CD14-positive monocyte (primary cell): ENCODE measurements at places on chromosomes 7 and 10. TPM values are rescaled to one million over a fixed set of nuclear protein-coding genes. Genes with fewer than 3 reads are reported as not detected.

The METTL27 gene
- 1.2 TPM for polyA plus RNA-seq

The ATAD1 gene
- 2.0 and 6.3 TPM in 2 replicates for polyA plus RNA-seq

The CHAT gene
- polyA plus RNA-seq, result not detected

The ACTR3C gene
- 1.7 TPM for polyA plus RNA-seq

The PCDH15 gene
- not detected in 2 replicates for polyA plus RNA-seq

The AGMO gene
- polyA plus RNA-seq, result not detected in 2 replicates

The ZNF479 gene
- polyA plus RNA-seq, result not detected in 2 replicates

The GSTO2 gene
- 0.16 and 0.32 TPM in 2 replicates for polyA plus RNA-seq

The TMEM229A gene
- not detected for polyA plus RNA-seq

The DNA2 gene
- 0.66 and 0.99 TPM in 2 replicates for polyA plus RNA-seq

The STAG3 gene
- 0.39 TPM for polyA plus RNA-seq

The SLC18A2 gene
- 0.14 TPM for polyA plus RNA-seq

The ELMO1 gene
- 46.7 TPM for polyA plus RNA-seq

- H3K36me3 ChIP-seq, result no peaks in the 10 kb centered on the region
- peaks cover 2% of the 10 kb centered on the region for H3K4me1 ChIP-seq
- H3K27ac ChIP-seq, result no peak overlapping the region
- no peak for DNase-seq
These were observed 339.2 kb upstream of the PODXL start for GRCh38 chr7:131895541-131896164.

DNA sequence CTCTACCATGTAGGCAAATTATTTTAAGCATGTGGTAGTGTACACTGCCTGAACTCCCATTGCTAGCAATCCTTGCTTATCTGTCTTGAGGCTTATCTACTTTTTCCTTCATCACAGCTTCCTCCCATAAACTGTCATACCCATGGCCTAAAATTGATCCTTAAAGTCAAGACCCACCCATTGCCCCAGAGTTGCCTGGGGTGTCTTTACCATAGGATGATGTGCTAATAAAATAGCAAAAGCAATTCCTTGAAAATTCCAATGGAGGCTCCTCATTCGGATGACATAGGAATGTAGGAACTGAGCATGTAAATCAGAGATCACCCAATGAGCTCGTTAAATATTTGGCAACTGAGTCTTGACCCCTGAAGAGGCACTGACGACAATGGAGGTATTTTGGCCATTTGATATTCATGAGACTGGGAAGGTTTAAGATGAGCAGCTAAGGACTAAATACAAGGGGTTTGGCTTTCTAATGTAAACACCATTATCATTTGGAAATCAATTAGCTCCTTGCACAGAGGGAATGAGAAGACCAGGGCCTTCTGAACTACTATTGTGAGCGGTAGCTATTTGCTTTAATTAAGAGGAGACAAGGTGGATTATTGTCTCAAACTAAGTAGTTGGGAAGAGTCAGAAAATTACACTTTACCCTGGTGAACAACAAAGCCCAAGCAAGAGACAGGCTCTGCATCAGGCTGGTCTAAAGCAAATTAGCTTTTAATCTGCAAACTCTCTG, 234.9 kb downstream of the GATA3 start:
- no peaks in the 10 kb centered on the region for H3K27me3 ChIP-seq
- H3K27ac ChIP-seq, result no peak overlapping the region
- H3K36me3 ChIP-seq, result no peaks in the 10 kb centered on the region
- no peak for DNase-seq
- H3K4me1 ChIP-seq, result no peaks in the 10 kb centered on the region

DNA sequence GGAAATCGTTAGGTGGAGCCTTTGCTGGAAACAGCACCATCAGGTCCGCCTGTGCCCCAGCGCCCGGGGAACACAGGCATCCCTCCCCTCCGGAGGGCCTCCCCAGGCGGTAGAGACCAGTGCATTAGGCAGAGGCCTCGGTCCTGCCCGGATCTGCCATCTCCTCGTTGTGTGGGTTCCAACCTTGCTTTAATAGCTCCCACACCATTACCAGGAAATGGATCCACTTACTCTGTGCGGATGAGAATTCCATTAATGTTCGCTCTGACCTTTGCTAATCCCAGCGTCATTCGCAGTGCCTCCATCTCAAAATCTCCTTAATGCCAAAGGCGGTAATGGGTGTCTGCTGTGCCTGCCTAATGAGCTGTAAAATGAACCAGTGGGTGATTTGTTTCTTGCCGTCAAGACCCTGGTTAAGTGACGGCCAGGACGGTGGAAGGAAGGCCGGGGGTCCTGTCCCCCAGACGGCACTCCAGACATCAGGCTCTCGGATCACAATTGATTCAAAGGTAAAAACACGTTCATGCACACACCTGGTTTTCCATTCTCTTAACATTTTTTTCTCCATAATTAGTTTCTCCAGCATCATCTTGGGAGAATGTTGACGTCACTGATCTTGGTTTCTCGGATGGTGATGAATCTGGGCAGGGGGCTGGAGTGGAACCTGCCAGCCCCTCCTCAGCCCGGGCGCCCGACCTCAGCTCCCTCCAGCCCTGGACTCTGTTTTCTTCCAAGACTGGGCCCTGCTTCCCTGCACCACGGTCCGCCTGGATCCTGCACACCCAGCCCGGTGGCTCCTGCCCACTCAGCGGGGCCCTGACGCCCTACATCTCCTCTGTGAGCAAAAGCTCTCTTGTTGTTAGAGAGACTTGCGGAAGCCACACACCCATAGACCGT, 22.8 kb upstream of the FAM20C start:
- no peaks in the 10 kb centered on the region for H3K27me3 ChIP-seq
- H3K4me3 ChIP-seq, result no peak overlapping the region
- no peak overlapping the region for H3K27ac ChIP-seq

- no peak overlapping the region for H3K27ac ChIP-seq
- no peak overlapping the region for H3K4me3 ChIP-seq
- no peaks in the 10 kb centered on the region for H3K36me3 ChIP-seq
- no peak for DNase-seq
These were observed 22.6 kb upstream of the SLF2 start for GRCh38 chr10:100890141-100890672.

- H3K4me3 ChIP-seq, result no peak overlapping the region
- H3K27me3 ChIP-seq, result no peaks in the 10 kb centered on the region
- DNase-seq, result no peak
- H3K27ac ChIP-seq, result no peak overlapping the region
- H3K36me3 ChIP-seq, result no peaks in the 10 kb centered on the region
- H3K4me1 ChIP-seq, result no peaks in the 10 kb centered on the region
These were observed 22.9 kb downstream of the PON3 start for GRCh38 chr7:95373323-95373722.

DNA sequence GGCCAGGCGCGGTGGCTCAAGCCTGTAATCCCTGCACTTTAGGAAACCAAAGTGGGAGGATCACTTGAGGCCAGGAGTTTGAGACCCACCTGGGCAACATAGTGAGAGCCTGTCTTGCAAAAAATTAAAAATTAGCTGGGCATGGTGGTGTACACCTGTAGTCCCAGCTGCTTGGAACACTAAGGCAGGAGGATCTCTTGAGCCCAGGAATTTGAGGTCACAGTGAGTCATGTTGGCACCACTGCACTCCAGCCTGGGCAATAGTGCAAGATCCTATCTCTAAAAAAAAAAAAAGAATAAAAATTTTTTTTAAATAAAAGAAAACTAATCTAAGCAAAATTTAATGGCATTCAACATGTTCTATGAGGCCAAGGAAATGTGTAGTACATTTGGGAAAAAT, 44.9 kb upstream of the UBN2 start:
- H3K4me3 ChIP-seq, result no peak overlapping the region
- no peak overlapping the region for H3K27ac ChIP-seq
- no peaks in the 10 kb centered on the region for H3K27me3 ChIP-seq
- no peaks in the 10 kb centered on the region for H3K4me1 ChIP-seq

- H3K27me3 ChIP-seq, result peaks cover 2% of the 10 kb centered on the region
- no peak for DNase-seq
- no peaks in the 10 kb centered on the region for H3K36me3 ChIP-seq
- peaks cover 10% of the 10 kb centered on the region for H3K4me1 ChIP-seq
- H3K4me3 ChIP-seq, result no peak overlapping the region
These were observed 19.6 kb upstream of the AMZ1 start for GRCh38 chr7:2668401-2668800.

DNA sequence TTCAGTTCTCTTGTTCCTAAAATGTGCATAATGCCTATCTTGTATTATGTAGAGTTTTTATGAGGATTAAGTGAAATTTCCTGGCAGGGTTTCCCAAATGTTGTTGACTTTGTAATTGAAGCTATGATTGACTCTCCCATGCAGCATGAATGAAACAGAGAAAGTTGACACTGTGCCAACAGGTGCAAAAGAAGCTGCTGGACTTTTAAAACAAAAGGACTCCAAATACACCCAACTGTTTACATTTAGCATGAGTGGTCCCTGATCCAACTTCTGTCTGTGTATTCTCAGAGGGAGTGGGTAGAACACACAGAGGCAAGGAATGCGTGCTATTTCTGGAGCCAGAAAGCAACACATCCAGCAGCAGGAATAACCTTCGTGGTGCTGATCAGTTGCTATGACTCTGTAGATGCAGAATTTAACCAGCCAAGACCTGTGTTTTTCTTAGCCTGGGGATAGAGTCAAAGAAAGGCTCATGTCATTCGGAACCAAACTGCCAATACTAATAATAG, 14.4 kb upstream of the RBM20 start:
- DNase-seq, result no peak
- no peak overlapping the region for H3K27ac ChIP-seq
- H3K36me3 ChIP-seq, result no peaks in the 10 kb centered on the region
- H3K27me3 ChIP-seq, result no peaks in the 10 kb centered on the region

DNA sequence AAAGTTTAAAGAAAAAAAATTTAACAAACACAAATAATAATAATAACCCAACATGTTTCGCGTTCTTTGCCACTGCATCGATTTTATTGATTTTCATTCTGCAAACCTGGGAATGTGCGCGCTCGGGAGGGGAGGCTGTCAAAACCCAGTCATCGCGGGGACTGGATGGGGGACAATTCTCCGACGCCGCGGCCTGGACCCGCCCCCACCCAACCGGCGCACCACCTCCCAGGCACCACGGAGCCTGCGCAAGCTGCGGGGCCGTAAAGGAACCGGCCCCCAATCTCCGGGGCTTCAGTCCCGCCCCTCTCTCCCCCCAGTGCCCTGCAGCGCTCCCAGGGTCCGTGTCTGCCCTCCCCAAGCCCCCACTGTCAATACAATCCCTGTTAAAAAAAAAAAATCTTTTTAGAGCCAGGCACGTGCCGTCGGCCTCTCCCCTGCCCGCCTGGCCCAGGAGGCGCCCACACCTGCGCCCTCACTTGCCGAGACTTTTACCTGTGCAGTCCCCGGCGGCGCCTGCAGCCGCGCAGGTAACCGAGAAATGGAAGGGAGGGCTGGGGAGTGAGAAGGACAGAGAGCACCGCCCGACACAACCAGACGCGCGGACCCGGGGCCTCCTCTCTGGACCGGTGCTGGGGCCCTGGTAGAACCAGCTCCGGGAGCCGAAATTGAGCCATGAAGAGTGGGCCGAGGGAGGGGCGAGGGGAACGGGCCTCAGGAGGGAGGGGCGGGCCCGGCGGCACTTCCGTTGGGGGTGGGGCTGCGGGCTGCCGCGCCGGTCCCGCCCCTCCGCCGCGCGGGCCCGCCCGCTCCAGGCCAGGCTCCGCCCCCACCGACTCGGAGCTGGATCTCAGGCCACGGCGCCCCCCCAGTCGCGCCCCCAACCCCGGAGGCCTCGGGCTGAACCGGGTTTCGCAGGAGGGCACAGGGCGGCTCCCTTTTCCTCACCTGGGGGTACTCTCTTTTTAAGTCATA, 7.6 kb upstream of the ZNF503 start:
- H3K4me3 ChIP-seq, result peak overlapping the region; percentile 52
- H3K4me1 ChIP-seq, result peaks cover 33% of the 10 kb centered on the region
- H3K36me3 ChIP-seq, result no peaks in the 10 kb centered on the region
- peak overlapping the region; percentile 56 for H3K27ac ChIP-seq
- H3K27me3 ChIP-seq, result peaks cover 32% of the 10 kb centered on the region

DNA sequence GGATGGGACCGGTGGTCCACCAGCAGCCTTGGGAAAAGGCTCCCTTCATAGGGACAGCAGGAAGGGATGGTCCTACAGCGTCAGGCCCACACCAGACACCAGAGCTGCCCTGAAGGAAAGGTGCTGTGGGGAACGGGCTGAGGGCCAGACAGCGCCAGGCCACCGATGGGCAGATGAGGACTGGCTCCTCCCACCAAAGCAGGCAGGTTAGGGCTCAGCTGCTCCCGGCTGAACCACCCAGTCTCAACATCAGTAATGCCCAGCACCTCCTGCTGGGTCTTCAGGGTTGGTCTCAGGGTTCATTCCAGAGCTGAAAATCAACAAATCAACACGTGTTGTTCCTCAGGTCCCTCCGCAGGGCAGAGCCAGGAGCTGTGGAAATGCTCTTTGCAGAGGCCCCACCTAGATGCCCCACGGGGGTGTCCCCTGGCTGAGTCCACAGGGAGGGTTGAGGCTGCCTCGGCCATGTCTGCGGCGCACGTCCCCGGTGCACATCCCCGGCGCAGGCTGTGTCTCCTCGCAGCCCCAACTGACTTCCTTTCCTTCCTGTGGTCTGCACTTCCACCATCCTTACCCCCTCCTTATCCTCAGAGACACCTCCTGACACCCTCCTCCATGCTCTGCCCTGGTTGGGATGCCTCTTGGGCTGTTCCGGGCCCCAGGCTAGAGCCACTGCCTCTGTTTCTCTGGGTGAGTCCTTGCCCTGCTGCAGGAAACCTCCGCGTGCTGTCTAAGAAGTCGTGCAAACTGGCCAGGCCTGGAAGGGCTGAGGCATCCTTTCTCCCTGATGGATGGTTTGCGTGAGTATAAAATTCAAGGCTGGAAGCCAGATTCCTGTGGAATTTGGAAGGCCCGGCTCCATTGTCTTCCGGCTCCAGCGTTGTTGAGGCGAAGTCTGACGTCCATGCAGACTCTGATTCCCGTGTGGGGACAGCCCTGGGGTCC, 32.8 kb upstream of the CFAP46 start:
- no peak for DNase-seq
- H3K4me3 ChIP-seq, result no peak overlapping the region
- no peaks in the 10 kb centered on the region for H3K36me3 ChIP-seq

DNA sequence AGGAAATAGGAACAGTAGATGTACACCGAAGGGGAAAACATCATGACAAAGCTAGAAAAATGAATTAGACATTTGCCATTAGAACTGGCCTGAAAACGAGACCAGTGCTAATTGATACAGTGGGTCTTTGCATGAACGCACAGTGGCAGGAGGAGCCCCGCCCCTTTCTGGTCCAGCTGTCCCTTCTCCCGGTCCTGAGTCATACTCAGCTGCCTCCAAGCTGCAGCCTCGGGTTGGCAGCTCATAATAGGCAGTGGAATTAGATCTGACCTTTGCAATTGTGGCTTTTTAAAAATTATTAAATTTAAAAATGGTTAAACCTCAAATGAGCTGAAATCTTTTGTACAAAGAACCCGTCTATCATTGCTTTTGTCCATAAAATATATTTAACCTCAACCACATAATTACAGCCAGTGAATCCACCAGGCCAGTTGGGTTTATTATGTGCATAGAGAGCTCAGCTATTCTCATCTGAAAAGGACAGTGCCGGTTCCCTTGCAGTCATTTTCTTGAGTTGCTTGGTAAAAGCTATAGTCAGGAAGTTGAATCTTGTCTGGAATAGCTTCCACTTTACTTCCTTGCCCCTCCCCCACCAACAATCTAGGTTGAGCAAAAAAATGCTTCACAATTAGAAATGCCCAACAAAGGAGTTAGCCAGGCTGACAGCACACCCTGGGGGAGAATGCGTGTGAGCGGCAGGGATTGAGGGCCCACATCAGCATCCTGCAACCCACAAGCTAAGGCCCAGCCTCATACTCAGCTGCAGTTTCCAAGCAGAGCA, 147.1 kb downstream of the BUB3 start:
- no peaks in the 10 kb centered on the region for H3K27me3 ChIP-seq
- H3K4me1 ChIP-seq, result no peaks in the 10 kb centered on the region
- no peaks in the 10 kb centered on the region for H3K36me3 ChIP-seq
- no peak overlapping the region for H3K27ac ChIP-seq
